Activated CD4-positive, alpha-beta memory T cell treated with anti-CD3 and anti-CD28 coated beads for 36 hours (primary cell): ENCODE measurements at places on chromosomes 12 and 14.
A peak's percentile ranks its signal among the peaks of the same experiment; 100 is the strongest.

- H3K36me3 ChIP-seq: no peaks in the 10 kb centered on the region
- no peaks in the 10 kb centered on the region for H3K4me1 ChIP-seq
- H3K27me3 ChIP-seq: no peaks in the 10 kb centered on the region
- DNase-seq: no peak
- H3K4me3 ChIP-seq: no peak overlapping the region
Observed at GRCh38 chr12:19299765-19300164, 139.5 kb upstream of the AEBP2 start.

DNA sequence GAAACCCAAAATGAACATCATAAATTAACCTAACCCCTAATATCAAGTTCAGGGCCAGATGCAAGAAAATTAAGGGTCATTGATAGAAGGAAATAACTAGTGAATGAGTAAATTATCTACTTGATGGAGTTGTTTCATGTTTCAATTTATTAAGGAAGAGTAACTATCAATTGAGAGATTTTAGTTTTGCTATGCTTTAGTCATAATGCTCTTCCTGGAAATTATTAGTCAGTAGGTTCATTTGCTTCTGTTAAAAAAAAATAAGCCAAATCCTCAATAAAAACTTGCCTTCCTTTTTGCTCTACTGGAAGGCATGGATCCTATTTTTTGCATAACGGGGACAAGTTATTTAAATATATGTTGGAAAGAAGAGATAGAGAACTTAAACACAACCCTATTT lies 59.0 kb upstream of the HIF1A start:
- no peaks in the 10 kb centered on the region for H3K27me3 ChIP-seq
- H3K36me3 ChIP-seq: no peaks in the 10 kb centered on the region
- H3K4me3 ChIP-seq: no peak overlapping the region
- H3K4me1 ChIP-seq: peaks cover 17% of the 10 kb centered on the region

GRCh38 chr14:68824517-68825347 lies 31.9 kb upstream of the ZFP36L1 start:
- no peaks in the 10 kb centered on the region for H3K36me3 ChIP-seq
- peaks cover 25% of the 10 kb centered on the region for H3K4me1 ChIP-seq
- no peak overlapping the region for H3K4me3 ChIP-seq
- no peak overlapping the region for H3K27ac ChIP-seq
- peak; percentile 66 for DNase-seq
- H3K27me3 ChIP-seq: no peaks in the 10 kb centered on the region

DNA sequence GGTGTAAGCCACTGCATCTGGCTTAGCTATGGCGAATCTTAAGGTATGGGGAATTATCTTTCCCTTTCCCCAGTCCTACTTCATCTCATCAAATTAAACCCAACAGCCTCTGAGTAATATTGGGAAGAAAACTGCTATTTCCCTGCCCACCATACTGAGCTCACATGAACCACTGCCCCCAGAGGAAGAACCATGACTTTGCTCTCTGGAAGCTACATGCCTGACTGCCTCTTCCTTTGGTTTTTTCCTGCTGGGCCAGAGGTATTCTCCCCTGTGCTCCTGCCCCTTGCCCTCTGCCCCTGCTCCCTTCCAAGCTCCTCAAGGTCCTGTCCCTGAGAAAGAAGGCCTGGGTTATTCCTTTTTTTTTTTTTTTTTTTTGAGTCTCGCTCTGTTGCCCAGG lies 15.2 kb downstream of the RILPL2 start:
- no peak overlapping the region for H3K4me3 ChIP-seq
- H3K36me3 ChIP-seq: peaks cover 33% of the 10 kb centered on the region
- H3K27me3 ChIP-seq: no peaks in the 10 kb centered on the region
- no peaks in the 10 kb centered on the region for H3K4me1 ChIP-seq
- H3K27ac ChIP-seq: no peak overlapping the region
- DNase-seq: no peak

DNA sequence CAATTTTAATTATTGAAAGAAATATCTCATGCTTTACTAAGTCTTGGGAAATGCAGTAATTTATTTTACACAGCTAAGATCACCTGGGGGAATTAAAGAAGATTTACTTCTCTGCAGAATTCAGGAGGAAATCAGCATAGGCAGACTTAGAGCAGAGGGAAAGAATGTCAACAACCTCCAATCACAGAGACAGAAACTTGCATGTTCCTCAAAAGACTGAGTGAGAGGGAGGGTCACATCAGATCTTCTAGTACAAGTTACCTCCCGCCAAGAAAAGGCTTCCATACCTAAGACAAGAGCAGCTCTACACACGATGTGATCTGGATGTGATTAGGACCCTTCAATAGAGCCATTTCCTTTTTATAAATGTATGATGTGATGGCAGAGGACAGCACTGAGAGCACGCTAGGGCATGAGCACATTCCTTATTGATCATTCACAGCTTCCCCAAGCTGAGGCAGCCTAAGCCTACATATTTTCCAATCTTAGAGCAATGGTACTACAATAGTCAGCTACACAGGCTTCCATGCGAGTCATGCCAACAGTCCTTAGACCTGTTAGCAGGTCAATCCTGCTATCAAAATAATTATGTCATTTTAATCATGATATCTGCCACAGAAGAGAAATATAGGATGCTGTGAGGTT lies 403.3 kb downstream of the ETNK1 start:
- H3K27me3 ChIP-seq: no peaks in the 10 kb centered on the region
